ENCODE measurements at places on chromosomes 6 and 20.

DNA sequence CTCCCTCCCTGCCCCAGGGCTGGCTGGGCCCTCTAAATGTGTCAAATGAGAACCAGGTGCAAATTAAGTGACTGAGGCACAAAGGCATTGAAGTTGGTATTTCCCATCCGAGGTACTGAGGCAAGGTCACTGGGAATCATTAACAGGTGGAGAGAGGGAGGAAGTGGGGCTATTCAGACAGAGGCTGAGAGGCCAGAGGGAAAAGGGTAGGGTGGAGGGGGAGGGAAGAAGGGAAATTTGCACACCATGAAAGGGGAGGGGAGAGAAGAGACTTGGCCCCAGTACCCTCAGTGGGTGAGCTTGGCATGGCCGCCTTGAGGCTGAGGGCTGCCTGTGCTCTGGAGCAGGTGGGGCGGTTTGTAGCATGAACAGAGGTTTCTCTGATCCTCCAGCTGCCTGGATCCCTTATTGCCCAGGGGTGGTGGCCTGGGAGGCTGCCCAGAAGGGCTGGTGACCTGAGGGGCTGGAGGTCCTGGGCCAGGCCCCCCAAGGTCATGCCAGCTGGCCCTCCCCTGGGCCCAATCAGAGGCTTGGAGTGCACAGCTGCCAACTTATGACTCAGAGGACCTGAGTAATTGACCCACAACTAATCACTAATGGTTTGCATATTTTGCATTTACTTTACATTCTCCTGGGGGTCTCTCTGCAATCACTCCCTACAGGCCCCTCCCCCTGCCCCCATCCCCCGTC, 40.3 kb upstream of the ZFAND3 start:
- DNase-seq: no peak

DNA sequence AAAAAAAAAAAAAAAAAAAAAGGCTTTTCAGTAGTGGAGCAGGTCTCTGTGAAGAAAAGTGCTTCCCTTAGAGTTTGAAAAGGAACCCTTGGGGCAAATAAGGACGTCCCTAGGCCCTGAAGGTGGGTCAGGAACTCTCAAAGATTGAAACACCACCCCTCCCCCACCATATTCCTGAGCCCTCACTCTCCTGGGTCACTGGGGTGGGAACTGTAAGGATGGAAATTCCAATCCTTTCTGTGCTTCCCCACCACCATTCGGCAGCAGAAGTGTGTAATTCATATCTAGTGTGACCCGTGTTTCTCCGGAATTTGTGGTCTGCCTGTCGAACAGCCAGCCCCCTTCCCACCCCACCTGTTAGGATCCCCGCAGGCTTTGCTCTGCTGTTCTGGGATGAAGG, 12.3 kb downstream of the CDYL start:
- no peak for DNase-seq

- DNase-seq: no peak
Measured at GRCh38 chr6:19857703-19858102, 20.5 kb downstream of the ID4 start.

- DNase-seq: no peak
Measured at GRCh38 chr6:144928847-144929246, 643.7 kb downstream of the UTRN start.

GRCh38 chr20:57287007-57287880, 20.8 kb upstream of the BMP7 start:
- DNase-seq: no peak
